ENCODE measurements at places on chromosomes 2 and 18. TPM values are rescaled to one million over a fixed set of nuclear protein-coding genes. Genes with fewer than 3 reads are reported as not detected.

The FLACC1 gene
- 0.55 TPM for total RNA-seq

DNA sequence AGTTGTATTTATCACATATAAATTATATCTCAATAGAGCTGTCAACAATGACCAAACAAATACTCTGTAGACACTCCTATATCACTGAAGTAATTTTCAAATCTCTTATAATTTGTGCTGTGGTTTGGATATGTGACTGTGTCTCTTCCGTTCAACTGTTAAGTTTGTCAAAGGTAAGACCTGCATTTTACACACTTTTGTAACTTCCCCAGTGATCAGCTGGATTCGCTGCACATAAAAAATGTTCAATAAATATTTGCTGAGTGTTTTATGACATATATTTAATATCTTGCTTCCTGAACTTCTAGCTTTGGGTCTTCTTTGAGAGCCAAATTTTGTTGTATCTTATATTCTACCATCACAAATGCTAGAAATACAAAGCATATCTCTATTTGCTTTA is 57.3 kb upstream of the ROCK1 start:
- no peak overlapping the region for H3K4me3 ChIP-seq
- no peaks in the 10 kb centered on the region for H3K27me3 ChIP-seq
- no peak for DNase-seq
- H3K4me1 ChIP-seq: no peaks in the 10 kb centered on the region
- H3K27ac ChIP-seq: no peak overlapping the region
- no peaks in the 10 kb centered on the region for H3K36me3 ChIP-seq

The TSPYL6 gene
- total RNA-seq: 0.03 TPM

DNA sequence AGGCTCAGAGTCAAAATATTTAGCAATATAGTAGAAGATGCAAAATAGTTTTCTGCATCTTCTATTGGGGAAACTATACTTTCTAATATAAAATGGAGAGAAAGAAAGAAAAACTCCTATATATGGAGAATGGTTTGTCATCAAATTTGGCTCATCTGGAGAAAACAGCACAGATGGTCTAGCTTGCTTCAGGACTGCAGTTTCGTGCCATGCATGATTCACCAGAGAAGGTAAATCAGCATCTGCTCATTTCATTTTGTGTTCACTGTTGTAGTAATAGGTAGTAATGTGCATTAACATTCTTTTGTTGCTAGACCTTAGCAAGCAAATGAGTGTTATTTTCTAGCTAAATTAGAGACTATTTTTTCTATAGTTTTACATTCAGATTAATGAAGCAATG is 179.0 kb downstream of the ASXL3 start:
- H3K36me3 ChIP-seq: no peaks in the 10 kb centered on the region
- H3K4me1 ChIP-seq: no peaks in the 10 kb centered on the region
- H3K4me3 ChIP-seq: no peak overlapping the region
- no peaks in the 10 kb centered on the region for H3K27me3 ChIP-seq
- DNase-seq: no peak

GRCh38 chr2:126748188-126748760 is 92.3 kb downstream of the GYPC start:
- no peak for DNase-seq
- H3K36me3 ChIP-seq: no peaks in the 10 kb centered on the region
- H3K27me3 ChIP-seq: no peaks in the 10 kb centered on the region
- H3K4me1 ChIP-seq: no peaks in the 10 kb centered on the region

The CHRNG gene
- 36.6 TPM for total RNA-seq

The OBSL1 gene
- total RNA-seq: 67.8 TPM

The DSC3 gene
- not detected for total RNA-seq

The CFC1 gene
- not detected for total RNA-seq

DNA sequence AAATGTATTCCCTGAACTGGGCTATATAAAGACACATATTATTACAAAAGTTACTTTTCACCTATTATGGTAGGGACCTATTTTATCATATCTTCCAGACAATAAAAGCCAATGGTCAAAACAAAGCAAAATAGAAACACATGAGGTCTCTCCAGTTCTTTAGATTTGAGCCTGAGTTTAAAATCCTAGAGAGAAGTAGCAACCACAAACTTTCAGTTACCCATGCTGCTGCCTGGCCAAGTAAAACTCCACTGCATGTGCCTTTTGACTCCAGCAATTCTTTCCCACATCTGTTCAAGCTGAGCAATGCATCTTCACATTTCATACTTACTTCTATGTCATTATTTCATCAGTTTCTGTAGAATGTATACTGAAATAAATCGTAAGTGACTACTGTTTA is 405.3 kb downstream of the STK39 start:
- H3K27ac ChIP-seq: no peak overlapping the region
- DNase-seq: no peak
- H3K4me1 ChIP-seq: peaks cover 9% of the 10 kb centered on the region
- no peaks in the 10 kb centered on the region for H3K27me3 ChIP-seq

GRCh38 chr2:139790807-139791752 is 1010.9 kb upstream of the NXPH2 start:
- no peak overlapping the region for H3K27ac ChIP-seq
- no peaks in the 10 kb centered on the region for H3K36me3 ChIP-seq
- H3K4me3 ChIP-seq: no peak overlapping the region
- H3K4me1 ChIP-seq: no peaks in the 10 kb centered on the region
- DNase-seq: peak; percentile 47

DNA sequence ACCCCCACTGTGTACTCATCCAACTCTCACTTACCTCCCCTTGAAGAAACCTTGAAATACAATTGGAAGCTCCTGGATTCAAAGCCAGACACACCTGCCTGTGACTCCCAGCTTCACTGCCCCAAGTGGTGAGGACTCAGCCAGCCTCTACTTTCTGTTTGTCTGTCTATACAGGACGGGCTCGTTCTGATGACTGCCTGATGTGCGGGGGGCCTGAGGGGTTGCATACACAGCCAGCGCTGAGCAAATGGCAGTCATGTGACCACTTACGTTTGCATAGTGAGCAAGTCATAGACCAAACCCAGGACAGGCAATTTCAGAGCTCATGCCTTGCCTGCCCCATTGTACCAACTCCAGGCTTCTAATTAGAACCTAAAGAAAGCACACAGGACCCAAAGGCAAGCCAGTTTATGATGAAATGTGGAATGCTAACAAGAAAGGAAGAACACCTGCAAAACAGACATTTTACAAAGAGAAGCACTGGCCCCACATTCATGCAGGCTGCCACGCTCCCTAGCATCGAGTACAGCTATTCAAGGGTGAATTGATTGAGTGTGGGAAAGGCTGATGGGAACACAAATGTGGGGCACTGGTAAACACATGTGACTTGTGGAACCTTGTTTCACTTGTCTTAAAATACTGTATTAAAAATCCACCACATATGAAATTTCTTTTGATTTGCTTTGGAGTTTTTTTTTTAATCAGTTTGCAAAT is 137.8 kb downstream of the LNPK start:
- no peak overlapping the region for H3K27ac ChIP-seq
- H3K27me3 ChIP-seq: no peaks in the 10 kb centered on the region
- no peaks in the 10 kb centered on the region for H3K36me3 ChIP-seq

The CLEC4F gene
- total RNA-seq: not detected

GRCh38 chr2:233152541-233152940 is 92.4 kb downstream of the INPP5D start:
- H3K27ac ChIP-seq: no peak overlapping the region
- no peak for DNase-seq
- H3K27me3 ChIP-seq: no peaks in the 10 kb centered on the region
- no peaks in the 10 kb centered on the region for H3K4me1 ChIP-seq

DNA sequence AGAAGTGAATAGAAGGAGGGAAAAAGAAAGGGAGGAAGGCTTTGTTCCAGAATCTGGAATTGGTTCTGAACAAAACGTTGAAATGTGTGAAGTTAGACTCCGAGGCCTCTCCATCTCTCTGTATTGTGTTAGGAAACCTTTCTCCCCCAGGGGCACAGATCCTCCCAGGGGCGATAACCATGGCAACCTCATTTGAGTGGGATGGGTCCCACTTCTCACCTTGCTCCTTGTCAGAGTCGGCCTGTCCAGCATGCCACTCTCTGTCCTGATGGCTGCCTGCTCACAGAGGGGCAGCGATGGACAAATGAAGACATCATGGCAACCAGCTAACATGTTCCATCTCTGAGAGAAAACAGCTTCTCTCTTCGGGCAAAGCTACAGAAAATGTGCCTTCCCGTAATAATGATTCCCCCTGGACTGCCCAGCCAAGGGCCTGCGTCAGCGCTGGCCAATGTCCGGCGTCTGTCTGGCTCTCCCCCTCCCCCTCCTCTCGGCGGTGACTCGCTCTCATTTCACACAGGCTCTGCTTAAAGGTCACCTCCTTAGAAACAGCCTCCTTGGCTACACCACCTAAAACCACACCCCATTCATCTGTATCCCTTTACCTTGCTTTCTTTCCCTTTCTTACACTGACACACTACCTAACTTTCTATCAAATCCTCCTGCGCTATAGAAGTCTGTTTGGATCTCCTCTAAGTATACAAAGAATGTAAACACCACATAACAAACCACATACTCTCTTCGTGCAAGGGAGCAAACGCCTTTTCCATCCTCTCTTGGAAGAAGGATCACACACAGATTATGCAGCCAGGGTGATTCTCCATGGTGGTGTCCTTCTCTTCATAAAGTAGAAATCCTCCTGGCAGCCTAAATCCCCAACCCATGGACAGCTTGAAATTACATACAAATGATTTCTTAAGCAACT is 32.1 kb upstream of the TTC39C start:
- H3K4me1 ChIP-seq: peaks cover 10% of the 10 kb centered on the region
- peak overlapping the region; percentile 76 for H3K27ac ChIP-seq
- H3K4me3 ChIP-seq: peak overlapping the region; percentile 46
- no peaks in the 10 kb centered on the region for H3K27me3 ChIP-seq

The FAM228A gene
- total RNA-seq: not detected

The ZFAND2B gene
- total RNA-seq: 16.2 TPM

DNA sequence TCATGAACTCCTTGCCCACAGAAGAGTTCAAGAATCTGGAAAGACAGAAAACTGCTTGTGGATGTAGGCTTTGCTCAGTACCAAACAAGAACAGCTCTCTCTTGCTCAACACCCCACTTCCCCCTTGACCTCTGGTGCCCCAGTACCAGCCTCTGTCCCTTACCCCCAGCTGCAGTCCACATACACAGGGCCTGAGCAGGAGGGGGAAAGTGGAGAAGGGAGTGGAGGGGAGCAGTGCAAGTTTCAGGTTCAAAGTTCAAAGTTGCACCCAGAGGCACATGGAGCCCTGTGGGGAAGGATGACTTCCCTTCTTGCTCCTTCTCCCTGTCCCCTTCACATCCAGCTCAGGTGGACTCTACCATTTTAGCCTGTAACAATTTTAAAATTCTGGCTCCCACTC is 61.1 kb upstream of the LPIN2 start:
- H3K27me3 ChIP-seq: no peaks in the 10 kb centered on the region
- H3K4me1 ChIP-seq: no peaks in the 10 kb centered on the region
- no peaks in the 10 kb centered on the region for H3K36me3 ChIP-seq

DNA sequence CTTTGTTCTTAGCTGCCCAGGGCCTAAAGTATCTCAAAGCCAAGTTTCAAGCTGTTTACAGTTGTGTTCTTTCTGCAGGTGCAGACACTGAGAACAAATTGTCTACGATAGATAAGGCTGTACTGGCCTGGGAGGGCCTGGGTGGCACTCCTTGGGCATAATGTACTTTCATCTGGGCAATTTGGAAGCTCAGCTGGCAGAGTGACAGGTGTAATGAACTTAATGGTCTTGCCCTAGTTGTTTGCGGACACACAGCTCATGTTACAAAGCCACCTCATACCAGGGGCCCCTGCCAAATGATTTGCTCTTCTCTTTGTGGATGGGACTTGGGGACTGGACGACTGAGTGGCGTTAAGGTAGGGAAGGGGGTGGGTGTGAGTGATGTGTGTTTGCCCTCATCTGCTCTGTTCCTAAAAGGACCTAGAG is 4.3 kb downstream of the LDLRAD4 start:
- no peaks in the 10 kb centered on the region for H3K27me3 ChIP-seq
- no peaks in the 10 kb centered on the region for H3K4me1 ChIP-seq
- no peak overlapping the region for H3K27ac ChIP-seq
- H3K4me3 ChIP-seq: no peak overlapping the region
- no peaks in the 10 kb centered on the region for H3K36me3 ChIP-seq
- no peak for DNase-seq

DNA sequence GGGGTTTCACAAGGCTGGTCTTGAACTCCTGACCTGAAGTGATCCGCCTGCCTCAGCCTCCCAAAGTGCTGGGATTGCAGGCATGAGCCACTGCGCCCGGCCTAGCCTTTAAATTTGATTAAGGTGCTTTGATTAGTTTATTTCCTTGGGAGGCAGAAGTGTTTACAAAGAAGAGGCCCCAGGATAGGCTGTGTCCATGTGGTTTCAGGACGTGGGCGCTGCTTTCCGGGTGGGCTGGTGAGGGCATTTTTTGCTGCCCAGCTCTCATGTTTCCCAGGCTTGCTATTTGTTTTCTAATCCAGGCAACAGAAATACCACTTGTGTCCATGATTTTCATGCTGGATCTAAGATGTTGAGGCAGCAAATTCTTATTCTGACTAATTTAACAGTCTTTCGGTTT is 124.2 kb downstream of the SH3RF3 start:
- peak; percentile 36 for DNase-seq
- no peaks in the 10 kb centered on the region for H3K4me1 ChIP-seq
- H3K27me3 ChIP-seq: peaks cover 9% of the 10 kb centered on the region
- H3K4me3 ChIP-seq: no peak overlapping the region
- no peak overlapping the region for H3K27ac ChIP-seq

- DNase-seq: no peak
- no peak overlapping the region for H3K4me3 ChIP-seq
- H3K36me3 ChIP-seq: peaks cover 7% of the 10 kb centered on the region
- peaks cover 4% of the 10 kb centered on the region for H3K4me1 ChIP-seq
- no peaks in the 10 kb centered on the region for H3K27me3 ChIP-seq
Measured at GRCh38 chr2:236055471-236055870, 112.7 kb downstream of the GBX2 start.

The SERPINB3 gene
- total RNA-seq: not detected

The EFR3B gene
- 4.0 TPM for total RNA-seq

DNA sequence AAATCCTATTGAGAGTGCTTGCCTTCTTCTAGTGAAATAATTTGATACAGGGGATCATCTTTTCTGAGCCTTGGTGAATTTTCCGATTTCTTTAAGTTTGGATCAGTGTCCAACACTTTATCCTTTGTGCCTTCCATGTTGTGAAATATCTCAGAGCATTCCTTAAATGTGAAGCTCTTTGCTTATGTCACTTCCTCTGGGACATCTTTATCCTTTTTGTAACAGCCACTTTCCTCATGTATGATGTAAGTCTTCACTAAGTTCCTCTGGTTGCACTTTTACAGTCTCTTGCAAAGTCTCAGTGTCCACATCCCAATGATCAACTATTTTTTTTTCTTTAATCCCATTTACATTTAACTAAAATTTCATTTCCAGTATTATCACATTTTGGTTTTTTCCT is 254.2 kb downstream of the EN1 start:
- no peak overlapping the region for H3K27ac ChIP-seq
- no peak overlapping the region for H3K4me3 ChIP-seq
- no peak for DNase-seq
- H3K27me3 ChIP-seq: peaks cover 6% of the 10 kb centered on the region

The NEUROD1 gene
- not detected for total RNA-seq

GRCh38 chr18:36265015-36265414 is 32.5 kb upstream of the FHOD3 start:
- no peak overlapping the region for H3K27ac ChIP-seq
- no peaks in the 10 kb centered on the region for H3K4me1 ChIP-seq
- H3K27me3 ChIP-seq: no peaks in the 10 kb centered on the region
- no peaks in the 10 kb centered on the region for H3K36me3 ChIP-seq

Data from SJCRH30 (cell line).